ENCODE measurements at places on chromosomes 12 and 14.

DNA sequence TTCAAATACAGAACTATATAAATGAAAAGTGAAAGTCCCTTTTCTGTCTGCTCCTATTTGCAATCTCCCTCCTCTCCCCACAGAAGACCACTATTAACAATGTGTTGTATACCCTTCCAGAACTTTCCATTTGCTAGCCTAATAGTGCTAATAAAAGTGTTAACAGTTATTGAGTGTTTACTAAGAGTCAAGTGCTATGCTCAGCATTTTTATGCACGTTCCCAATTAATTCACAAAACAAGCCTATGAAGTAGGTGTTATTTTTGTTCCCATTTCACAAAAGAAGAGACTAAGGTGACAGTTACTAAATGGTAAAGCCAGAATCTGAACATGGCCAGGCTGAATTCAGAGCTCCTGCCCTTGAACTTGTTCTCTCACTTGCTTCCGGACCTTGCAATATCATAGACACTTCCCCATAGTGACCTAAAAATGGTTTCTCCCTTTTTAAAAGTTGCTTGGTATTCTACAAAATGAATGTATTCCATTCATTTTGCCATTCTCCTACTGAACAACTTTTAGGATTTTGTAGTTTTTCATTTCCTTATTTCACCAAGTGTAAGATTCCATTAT, 1.6 kb upstream of the PRKAB1 start:
- no peak for DNase-seq

DNA sequence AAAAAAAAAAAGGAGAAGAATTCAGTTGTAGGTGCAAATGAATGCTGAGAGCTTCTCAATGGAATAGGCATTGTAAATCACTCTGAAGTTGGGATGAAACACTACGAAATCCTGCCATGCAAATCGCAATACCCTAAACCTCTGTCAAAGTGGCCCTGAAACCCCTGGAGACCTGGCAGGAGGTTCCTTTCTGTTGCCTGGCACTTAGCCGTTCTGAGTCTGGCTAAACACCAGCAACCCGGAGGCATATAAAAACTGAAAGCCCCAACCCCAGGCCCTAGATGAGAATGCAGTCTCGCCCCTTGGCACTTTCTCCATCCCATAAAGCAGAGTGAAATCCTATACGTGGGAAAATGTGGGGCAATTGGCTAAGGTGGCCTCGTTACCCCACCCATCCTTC, 151.5 kb upstream of the PARP11 start:
- DNase-seq: no peak

DNA sequence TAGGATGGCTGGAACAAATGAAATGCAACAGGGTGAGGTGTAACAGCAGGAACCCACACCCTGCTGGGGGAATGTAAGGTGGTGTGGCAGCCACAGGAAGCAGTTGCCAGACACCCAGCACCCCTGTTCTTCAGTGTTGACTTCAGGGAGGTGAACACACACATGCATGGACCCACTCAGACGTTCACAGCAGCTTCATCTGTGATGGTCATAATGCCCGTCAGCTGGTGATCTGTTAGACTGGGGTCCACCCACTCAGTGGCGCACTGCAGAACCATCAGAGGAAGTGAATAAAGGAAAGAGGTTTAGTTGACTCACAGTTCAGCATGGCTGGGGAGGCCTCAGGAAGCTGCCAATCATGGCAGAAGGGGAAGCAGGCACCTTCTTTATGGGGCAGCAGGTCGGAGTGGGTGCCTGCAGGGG, 22.7 kb upstream of the TEX22 start:
- DNase-seq: no peak

DNA sequence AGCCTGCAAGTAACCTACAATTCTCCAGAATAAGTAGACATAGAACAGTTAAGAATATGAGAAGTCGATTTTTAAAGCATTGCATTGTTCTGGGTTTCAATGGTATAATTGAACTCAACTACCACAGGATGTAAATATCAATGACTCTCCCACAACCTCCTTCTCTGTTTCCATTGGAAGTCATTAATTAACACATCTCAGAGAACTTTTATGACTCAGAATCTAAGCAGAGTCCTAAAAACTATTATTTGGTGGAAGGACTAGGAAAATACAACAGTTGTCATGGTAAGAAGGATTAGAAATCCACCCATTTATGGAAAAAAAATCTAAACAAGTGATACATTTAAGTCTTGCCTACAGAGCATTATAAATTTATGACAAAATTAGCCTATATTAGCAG, 21.1 kb upstream of the CPNE8 start:
- no peak for DNase-seq

DNA sequence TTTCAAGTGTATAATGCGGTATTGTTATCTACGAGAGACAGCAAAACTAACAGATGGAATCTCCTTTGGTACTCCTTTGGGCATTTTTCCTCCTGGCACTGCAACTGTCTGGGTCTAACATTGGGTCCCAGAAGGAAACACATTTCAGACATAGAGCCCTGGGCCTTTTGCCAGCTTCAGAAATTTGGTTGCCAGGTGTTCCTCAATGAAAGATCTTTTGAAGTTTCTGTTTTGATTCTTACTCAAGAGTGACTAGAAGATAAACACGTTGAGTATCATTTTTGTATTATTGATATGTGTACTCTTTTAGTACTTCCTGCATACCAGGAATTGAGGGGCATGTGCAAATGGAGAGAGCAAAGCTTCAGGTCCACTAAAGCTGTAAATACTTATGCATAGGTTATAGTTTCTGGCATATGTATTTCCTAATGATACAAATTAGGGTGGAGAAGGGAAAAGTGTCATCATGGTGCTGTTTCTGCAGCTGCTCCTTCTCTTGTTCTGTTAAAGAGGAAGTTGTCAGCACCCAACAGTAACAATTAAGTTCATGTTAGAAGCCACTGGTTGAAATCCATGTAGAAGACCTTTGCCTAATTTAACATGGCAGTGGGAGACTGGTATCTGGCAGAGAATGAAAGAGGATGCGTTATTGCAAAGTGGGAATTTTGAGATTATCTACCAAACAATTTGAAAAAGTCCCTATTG, 53.5 kb downstream of the SLC38A6 start:
- DNase-seq: no peak

DNA sequence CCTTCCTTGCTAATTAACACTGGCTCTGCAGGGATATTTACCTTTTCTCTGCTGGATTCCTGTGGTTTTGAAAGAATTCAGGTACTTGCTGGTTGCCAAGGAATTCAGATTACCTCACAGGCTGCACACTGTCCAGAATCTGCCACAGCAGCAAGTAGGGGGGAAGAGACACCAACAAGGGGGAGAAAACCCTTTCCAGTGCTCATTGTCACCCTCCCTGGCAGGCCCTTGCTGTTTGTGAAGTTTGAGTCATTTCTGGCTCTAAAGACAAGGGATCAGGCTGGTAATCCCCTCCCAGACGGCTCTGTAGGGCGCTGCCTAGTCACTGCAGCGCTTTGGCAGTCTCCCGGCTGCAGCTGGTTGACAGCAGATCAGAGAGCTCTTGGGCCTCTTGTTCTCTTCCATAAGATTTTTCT, 50.8 kb downstream of the TTLL5 start:
- DNase-seq: peak; percentile 17

- no peak for DNase-seq
These were observed 41.7 kb upstream of the DDX11 start for GRCh38 chr12:31031951-31032335.

DNA sequence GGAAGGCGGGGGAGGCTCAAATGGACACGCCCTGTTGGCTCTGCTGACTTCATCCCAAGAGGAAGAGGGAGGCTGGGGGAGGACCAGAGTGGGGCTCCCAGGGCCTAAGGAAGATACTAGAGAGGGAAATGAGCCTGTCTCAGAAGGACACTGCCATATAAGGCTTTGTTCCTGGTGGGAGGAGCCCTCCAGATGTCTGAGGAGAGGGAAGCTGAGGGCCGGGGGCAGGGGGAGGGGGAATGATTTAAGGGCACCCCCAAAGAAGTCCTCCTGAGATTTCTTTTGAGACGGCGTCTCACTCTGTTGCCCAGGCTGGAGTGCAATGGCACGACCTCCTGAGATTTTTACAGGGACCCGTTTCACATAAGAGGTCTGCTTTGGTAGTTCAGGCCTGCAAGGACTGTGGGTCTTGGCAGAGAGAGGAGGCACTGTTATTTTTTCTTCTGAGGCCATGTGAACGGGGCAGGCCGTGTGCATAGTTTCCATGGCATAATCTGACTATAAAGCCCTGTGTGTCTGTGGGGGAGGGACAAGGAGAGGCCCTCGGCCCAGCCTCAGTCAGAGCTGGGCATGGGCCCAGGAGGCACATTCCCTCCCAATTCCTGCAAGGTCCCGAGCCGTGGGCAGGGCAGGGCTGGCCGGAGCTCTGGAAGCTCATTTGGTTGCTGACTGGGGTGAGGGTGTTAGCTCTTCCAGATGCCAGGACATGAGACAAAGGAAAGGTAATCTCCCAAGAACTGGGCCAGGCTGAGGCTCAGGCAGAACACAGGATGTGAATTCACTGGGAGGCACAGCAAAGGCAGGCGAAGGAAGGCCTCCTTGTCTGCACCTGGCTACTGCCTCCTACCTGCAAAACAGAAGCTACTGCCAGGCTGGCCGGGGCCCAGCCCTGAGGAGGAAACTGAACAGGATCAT, 22.2 kb upstream of the PLEKHG3 start:
- no peak for DNase-seq

GRCh38 chr12:113271853-113272561, 50.7 kb downstream of the TPCN1 start:
- peak; percentile 59 for DNase-seq

DNA sequence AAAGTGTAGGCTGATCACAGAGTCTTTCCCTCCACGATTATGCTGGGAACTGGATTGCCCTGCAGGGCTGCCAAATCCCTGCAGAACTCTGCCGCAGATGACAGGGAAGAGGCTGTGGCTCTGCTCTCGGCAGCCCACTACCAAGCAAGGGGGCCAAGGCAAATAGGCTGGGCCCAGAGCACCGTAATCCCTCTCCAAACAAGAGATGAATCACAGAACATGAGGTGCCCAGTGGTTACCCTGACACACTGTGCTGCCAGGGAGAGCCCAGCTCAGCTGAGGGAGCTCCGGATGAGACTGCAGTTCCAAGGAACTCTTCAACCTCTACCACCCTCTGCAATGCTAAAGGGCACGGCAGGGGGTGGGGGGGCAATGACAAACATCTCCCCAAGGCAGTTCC, 33.9 kb downstream of the STON2 start:
- no peak for DNase-seq

- no peak for DNase-seq
These were observed 5.5 kb upstream of the KRT84 start for GRCh38 chr12:52390739-52391617.

GRCh38 chr12:120620624-120621023, 19.8 kb upstream of the CABP1 start:
- DNase-seq: no peak

GRCh38 chr12:131830335-131830913, 2.2 kb downstream of the MMP17 start:
- peak; percentile 38 for DNase-seq

GRCh38 chr12:2642176-2642892, 152.4 kb upstream of the FKBP4 start:
- DNase-seq: no peak

DNA sequence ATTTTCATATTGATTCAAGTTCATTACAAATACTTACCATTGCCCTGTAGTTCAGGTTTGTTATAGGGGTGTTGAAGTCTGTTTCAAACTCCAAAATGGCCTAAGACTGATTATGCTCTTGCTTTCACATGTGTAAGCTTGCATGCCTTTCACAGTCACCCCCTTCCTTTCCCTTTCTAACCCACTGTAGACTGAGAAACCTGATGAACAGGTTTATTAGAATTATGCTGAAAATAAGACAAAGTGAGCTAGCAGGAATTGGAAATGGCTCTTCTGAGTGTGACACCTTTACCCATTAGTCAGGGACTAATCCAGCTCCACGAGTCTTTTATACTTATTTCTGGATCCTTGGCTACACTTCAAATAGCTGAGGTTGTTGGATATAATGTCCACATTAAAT, 38.9 kb downstream of the FBXO33 start:
- no peak for DNase-seq

GRCh38 chr12:54369597-54370131, 5.4 kb upstream of the GPR84 start:
- no peak for DNase-seq

DNA sequence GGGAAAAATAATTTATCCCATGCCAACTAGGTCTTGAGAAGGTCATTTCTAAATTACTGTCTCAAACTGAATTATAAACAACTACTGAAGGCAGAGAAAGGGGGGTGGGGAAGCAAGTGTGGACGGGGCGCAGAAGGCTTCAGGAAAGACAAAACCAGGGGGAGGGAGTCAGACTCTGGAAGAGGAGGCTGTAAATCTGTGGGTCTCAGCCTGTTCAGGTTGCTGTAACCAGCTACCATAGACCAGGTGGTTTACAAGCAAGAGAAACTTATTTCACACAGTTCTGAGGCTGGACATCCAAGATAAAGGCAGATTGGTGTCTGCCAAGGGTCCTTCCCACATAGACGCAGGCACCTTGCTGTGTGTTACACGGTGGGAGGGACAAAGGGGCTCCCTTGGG, 39.9 kb upstream of the FZD10 start:
- no peak for DNase-seq

DNA sequence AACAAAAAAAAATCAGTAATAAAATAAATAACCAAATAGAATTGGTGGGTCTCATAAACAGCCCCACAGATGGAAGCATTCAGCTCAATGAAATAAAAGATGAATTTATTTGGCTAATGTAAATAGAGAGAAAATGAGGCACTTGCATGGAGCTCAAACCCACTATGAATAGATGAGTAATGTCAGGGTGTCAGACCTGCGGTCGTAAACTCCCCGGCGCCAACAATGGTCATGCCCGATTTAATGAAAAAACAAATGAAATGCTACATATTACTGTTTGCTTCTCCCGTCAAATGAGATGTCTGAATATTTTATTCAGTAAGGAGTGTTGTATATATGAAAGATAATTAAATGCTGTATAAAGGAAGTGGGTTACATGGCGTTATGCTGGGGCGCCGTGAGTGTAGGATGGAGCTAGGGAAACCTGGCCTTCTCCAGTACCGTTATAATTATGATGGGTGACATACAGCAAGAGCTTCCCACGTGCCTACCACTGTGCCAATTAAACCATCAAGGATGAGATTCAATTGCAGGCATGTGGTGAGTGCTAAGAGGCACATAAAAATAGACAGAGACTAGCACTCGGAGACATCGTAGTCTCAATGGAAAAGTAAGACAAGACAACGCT, 648.1 kb downstream of the BCL11B start:
- no peak for DNase-seq
